ENCODE measurements at places on chromosomes 1 and 21. TPM values are rescaled to one million over a fixed set of nuclear protein-coding genes. Genes with fewer than 3 reads are reported as not detected.
A peak's percentile ranks its signal among the peaks of the same experiment; 100 is the strongest.

GRCh38 chr1:58041621-58042020 is 504.9 kb downstream of the OMA1 start:
- DNase-seq, result no peak

- peak; percentile 38 for DNase-seq
These were observed 10.6 kb downstream of the PLXNA2 start for GRCh38 chr1:208233546-208233945.

DNA sequence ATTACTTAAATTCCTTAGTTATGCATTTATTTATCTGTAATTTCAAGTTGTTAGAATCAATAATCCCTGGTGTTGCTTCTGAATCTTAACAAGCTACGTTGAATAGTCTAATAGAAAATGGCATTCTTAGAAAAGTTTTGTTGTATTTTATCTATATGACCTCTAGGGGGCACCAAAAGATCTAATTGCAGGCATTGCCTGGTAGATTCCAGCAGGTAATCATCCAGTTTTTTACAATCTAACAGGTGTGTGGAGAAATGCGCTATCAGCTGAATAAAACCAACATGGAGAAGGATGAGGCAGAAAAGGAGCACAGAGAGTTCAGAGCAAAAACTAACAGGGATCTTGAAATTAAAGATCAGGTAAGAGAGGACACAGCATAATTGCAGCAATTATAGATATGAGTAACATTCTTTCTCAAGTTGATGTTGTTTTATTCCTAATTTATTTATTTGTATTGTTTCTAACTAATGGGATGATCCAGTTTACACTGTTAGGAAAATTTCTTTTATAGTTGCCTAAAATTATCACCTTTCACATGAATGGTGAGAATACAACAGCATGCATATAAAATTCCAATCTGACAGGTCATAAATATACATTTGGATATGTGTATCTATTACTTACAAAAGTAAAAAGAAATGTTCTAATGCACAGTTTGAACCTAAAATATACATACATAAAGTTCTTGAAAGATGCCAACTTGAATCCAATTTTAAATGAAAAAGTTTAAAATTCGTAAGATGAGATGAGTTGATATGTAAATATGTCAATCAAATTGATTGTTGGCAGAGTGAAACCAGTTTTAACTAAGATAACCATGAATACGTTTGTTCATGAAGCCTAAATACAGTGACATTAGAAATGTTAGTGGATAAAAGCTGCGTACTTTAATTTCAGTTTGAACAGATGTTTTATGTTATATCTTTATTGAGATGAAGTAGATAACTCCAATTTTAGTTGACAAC is 88.4 kb downstream of the SDCCAG8 start:
- no peak for DNase-seq

Gene MAP3K7CL
- not detected for total RNA-seq

Gene ST7L
- total RNA-seq, result 24.8 TPM

- no peak for DNase-seq
These were observed 7.0 kb upstream of the P3R3URF start for GRCh38 chr1:46183079-46183847.

- DNase-seq, result no peak
These were observed 8.1 kb upstream of the F5 start for GRCh38 chr1:169594391-169594790.

Gene ST6GALNAC5
- 45.6 TPM for total RNA-seq

DNA sequence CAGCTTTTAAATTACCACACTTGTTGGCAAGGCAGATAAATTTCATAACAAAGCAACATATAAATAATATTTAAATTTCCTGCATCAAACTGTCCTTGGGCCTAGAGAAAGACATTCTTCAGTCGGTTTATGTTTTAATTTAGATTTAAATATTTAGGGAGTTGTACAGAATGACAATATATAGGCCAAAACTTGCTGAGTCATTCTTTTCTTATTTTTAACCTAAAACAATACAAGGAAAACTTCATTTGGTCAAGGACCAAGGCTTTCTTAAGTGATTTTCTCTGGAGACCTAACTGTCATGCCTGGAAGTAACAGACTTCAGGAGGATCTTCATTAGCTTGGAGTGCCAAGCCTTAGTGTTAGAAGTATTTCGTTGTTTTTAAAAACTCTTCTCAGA is 5.6 kb downstream of the MAP10 start:
- no peak for DNase-seq

- no peak for DNase-seq
These were observed 108.8 kb upstream of the ARTN start for GRCh38 chr1:43824795-43825194.

Gene FHL3
- 22.4 TPM for total RNA-seq

GRCh38 chr1:36345353-36345752 is 21.9 kb upstream of the EVA1B start:
- no peak for DNase-seq

DNA sequence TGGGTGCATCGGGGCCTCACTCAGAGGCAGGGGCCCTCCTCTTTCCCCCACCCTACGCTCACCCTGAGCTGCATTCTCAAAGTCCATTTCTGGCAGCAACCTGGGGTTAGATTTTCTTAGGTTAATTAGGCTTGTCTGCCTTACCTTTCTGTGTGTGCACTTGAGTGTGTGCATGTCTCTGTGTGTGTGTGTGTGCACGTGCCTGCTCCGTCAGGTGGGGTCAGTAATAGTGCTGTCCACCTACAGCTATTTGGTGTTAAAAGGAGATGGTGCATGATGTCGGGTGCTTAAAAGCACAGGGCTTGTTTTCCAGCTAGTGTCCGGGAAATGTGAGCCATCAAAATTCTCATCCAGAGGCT is 257.9 kb downstream of the CAMTA1 start:
- DNase-seq, result no peak

DNA sequence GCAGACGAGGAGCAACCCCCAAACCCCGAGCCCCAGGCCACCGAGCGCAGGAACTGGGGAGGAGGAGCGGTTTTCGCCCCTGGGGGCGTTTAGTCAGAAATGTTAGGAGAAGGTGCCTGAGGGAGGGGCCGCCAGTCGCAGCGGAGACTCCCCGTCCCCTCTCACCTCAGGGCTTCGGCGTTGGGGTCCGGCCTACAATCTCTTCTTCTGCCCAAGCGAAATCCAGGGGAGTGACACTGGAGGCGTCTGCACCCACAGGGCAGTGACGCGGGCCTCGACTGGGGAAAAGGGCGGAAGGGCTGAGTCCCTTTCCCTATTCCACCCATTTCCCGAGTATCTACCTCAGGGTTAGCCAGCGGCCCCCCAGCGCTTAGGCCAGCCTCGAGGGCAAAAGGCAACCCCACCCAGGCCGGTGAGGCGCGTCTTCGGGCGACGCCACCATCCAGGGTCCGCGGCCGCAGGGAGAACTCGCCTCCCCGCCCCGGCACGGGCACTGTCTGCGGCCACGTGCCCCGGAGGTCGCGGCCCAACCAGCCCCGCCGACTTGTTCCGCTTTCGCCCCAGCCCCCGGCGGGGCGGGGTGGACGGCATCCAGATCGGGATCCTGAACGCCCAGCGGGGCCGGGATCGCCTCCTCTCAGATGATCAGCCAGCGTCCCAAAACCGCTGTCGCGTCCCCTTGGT is 118.7 kb upstream of the BARHL2 start:
- DNase-seq, result no peak

Gene CFHR2
- total RNA-seq, result not detected

- DNase-seq, result no peak
These were observed 268.7 kb downstream of the OLFM3 start for GRCh38 chr1:101728029-101728428.

- DNase-seq, result no peak
These were observed 95.4 kb downstream of the POFUT2 start for GRCh38 chr21:45192332-45192731.

- DNase-seq, result no peak
These were observed 15.1 kb downstream of the THBS3 start for GRCh38 chr1:155192346-155193274.

DNA sequence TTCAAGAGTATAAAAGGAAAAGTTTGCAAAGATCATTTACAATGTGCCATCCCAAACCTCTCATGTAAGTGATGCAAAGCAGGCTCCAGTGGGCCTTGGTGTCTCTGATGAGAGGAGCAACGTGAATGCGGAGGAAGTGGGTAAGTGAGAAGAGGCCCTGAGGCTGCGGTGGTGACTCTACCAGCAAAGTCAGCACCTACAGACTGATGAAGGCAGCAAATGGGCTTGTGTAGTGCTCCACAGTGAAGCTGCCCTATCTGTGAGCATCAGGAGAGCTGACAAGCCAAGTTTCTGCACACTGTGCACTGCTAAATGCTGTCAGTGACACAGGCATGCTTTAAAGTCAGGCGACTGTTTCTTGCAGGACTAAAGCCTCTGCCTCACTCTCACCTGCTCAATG is 15.6 kb upstream of the RAP1A start:
- no peak for DNase-seq

GRCh38 chr1:167612587-167613385 is 17.2 kb upstream of the RCSD1 start:
- DNase-seq, result no peak

GRCh38 chr1:92419642-92420041 is 67.1 kb downstream of the GFI1 start:
- DNase-seq, result no peak

Gene RAVER2
- total RNA-seq, result 27.8 TPM

GRCh38 chr1:214638997-214639396 is 36.0 kb downstream of the CENPF start:
- no peak for DNase-seq

GRCh38 chr1:185816460-185816859 is 82.3 kb downstream of the HMCN1 start:
- DNase-seq, result no peak

Gene LRRC3
- total RNA-seq, result 10.1 TPM

Gene ATP1A4
- total RNA-seq, result 0.35 TPM

Gene ATP13A2
- total RNA-seq, result 53.9 TPM

DNA sequence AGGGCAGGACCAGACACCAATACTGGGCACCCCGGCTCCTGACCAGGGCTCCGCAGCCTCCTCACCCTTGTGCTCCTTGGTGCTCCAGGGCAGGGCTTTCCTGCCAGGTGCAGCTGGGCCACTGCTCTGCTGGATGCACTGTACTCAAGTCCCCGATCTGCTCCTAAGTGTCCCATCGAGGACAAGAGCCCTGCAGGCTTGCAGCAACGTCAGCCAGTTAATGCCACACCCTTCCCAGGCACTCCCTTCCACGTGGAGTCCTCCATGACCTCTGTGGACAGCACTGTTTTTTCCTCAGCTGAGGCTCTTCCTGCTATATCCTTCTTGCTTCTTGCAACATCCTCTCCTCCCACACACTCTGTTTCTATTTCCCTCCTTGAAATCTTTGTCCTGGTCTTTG is 94.0 kb upstream of the NGF start:
- no peak for DNase-seq

Gene LAMB3
- total RNA-seq, result not detected

- DNase-seq, result no peak
These were observed 59.9 kb downstream of the LRRC8C start for GRCh38 chr1:89692601-89693521.

GRCh38 chr1:183365093-183365492 is 53.1 kb downstream of the NMNAT2 start:
- DNase-seq, result no peak

All from neural crest cell (in vitro differentiated cells).